ENCODE measurements at places on chromosomes 3 and 15. TPM values are rescaled to one million over a fixed set of nuclear protein-coding genes. Genes with fewer than 3 reads are reported as not detected.

CISH gene
- 3.5 TPM for total RNA-seq

CHAC1 gene
- total RNA-seq = 4.2 TPM

MOBP gene
- not detected for total RNA-seq

MITF gene
- 3.0 TPM for total RNA-seq

TUSC7 gene
- total RNA-seq = not detected

PTX3 gene
- total RNA-seq = 457 TPM

DPPA2 gene
- not detected for total RNA-seq

KCNMB2 gene
- not detected for total RNA-seq

LDHAL6B gene
- not detected for total RNA-seq

CCNB2 gene
- total RNA-seq = 6.1 TPM

ERICH6 gene
- not detected for total RNA-seq

MED12L gene
- total RNA-seq = 0.05 TPM

SCAANT1 gene
- not detected for total RNA-seq

MB21D2 gene
- 1.4 TPM for total RNA-seq

PSTPIP1 gene
- not detected for total RNA-seq

LSM3 gene
- total RNA-seq = 7.1 TPM

EIF1B gene
- 19.8 TPM for total RNA-seq

MINDY4B gene
- not detected for total RNA-seq

PRTG gene
- 0.87 TPM for total RNA-seq

GOLGA8M gene
- total RNA-seq = 1.2 TPM

RTP4 gene
- 3.0 TPM for total RNA-seq

SPINK8 gene
- not detected for total RNA-seq
